A549 treated with AZD2906 at 1 μM for 4 hours (cell line): ENCODE measurements at places on chromosomes 16 and 17. TPM values are rescaled to one million over a fixed set of nuclear protein-coding genes. Genes with fewer than 3 reads are reported as not detected.

Gene NOXO1
- 0.08 to 0.31 TPM (median 0.28 TPM) in 5 replicates for total RNA-seq

Gene ZNF319
- 10.6 to 14.6 TPM (median 13.7 TPM) in 5 replicates for total RNA-seq

Gene VEZF1
- 42.5 to 50.3 TPM (median 47.3 TPM) in 5 replicates for total RNA-seq

Gene SGF29
- total RNA-seq: 22.2 to 23.7 TPM (median 22.4 TPM) in 5 replicates

Gene KCTD19
- total RNA-seq: 0.09 to 0.34 TPM (median 0.19 TPM) in 5 replicates

Gene RASD1
- total RNA-seq: 4.4 to 5.8 TPM (median 4.9 TPM) in 5 replicates

Gene ACSM2B
- not detected in 5 replicates for total RNA-seq

Gene SLC16A13
- 7.0 to 9.5 TPM (median 8.4 TPM) in 5 replicates for total RNA-seq

Gene DUSP3
- total RNA-seq: 55.7 to 61.7 TPM (median 57.9 TPM) in 5 replicates

Gene SCN4A
- 0.02 to 0.13 TPM (median 0.03 TPM) in 5 replicates for total RNA-seq

Gene SPNS2
- 9.9 to 19.0 TPM (median 14.4 TPM) in 5 replicates for total RNA-seq

Gene SLC47A1
- 19.8 to 21.4 TPM (median 20.5 TPM) in 5 replicates for total RNA-seq

Gene DCUN1D3
- total RNA-seq: 7.3 to 8.9 TPM (median 8.4 TPM) in 5 replicates

Gene TMEM92
- total RNA-seq: 14.3 to 19.6 TPM (median 17.0 TPM) in 5 replicates

Gene CA7
- total RNA-seq: 0.05 to 0.06 TPM (median 0.06 TPM) in 3 of 5 replicates, not detected in the others

Gene ABAT
- total RNA-seq: 0.22 to 0.38 TPM (median 0.28 TPM) in 5 replicates

Gene ALOX15
- total RNA-seq: 0.04 to 0.26 TPM (median 0.09 TPM) in 5 replicates

Gene LGALS9B
- total RNA-seq: not detected in 5 replicates

Gene HAGH
- 57.8 to 76.0 TPM (median 74.4 TPM) in 5 replicates for total RNA-seq

Gene NEUROD2
- total RNA-seq: 0.01 to 0.07 TPM (median 0.01 TPM) in 3 of 5 replicates, not detected in the others

Gene USP43
- 3.4 to 4.5 TPM (median 4.1 TPM) in 5 replicates for total RNA-seq

Gene PRR29
- total RNA-seq: 0.44 to 0.74 TPM (median 0.68 TPM) in 5 replicates

Gene GSG1L2
- not detected in 5 replicates for total RNA-seq

Gene SLC6A4
- total RNA-seq: 0.07 to 0.08 TPM (median 0.07 TPM) in 3 of 5 replicates, not detected in the others

Gene HBQ1
- 4.5 to 8.0 TPM (median 7.3 TPM) in 5 replicates for total RNA-seq

Gene BIRC5
- total RNA-seq: 93.1 to 114 TPM (median 97.6 TPM) in 5 replicates

Gene BRIP1
- 3.0 to 5.1 TPM (median 4.0 TPM) in 5 replicates for total RNA-seq

Gene KRTAP4-3
- not detected in 5 replicates for total RNA-seq

Gene CDH15
- 0.14 to 0.33 TPM (median 0.22 TPM) in 5 replicates for total RNA-seq

Gene SERPINF2
- total RNA-seq: 3.2 to 5.2 TPM (median 4.4 TPM) in 5 replicates

Gene CCL22
- 0.05 to 0.07 TPM (median 0.05 TPM) in 4 of 5 replicates, not detected in the other for total RNA-seq

Gene YBX2
- 0.37 to 0.68 TPM (median 0.53 TPM) in 5 replicates for total RNA-seq

Gene CCL7
- total RNA-seq: 0.11 to 0.25 TPM (median 0.22 TPM) in 5 replicates

Gene NUPR1
- 10.8 to 18.9 TPM (median 14.9 TPM) in 5 replicates for total RNA-seq

Gene CCL17
- total RNA-seq: not detected in 5 replicates

Gene KIF19
- 0.02 to 0.05 TPM (median 0.02 TPM) in 3 of 5 replicates, not detected in the others for total RNA-seq

Gene LDHD
- total RNA-seq: 0.29 to 0.98 TPM (median 0.82 TPM) in 5 replicates

Gene FAM20A
- 0.03 to 0.15 TPM (median 0.11 TPM) in 4 of 5 replicates, not detected in the other for total RNA-seq

Gene KRT24
- not detected in 5 replicates for total RNA-seq

Gene MAPK7
- total RNA-seq: 26.4 to 32.9 TPM (median 27.0 TPM) in 5 replicates

Gene PRM3
- not detected in 5 replicates for total RNA-seq

Gene PRR35
- 0.08 to 0.28 TPM (median 0.26 TPM) in 5 replicates for total RNA-seq

Gene SMIM5
- 0.76 to 1.1 TPM (median 1.0 TPM) in 5 replicates for total RNA-seq

Gene APOBR
- total RNA-seq: 0.03 to 0.13 TPM (median 0.05 TPM) in 5 replicates

Gene ATP2A1
- total RNA-seq: 1.3 to 5.2 TPM (median 1.5 TPM) in 5 replicates

Gene TAOK1
- 16.2 to 24.8 TPM (median 22.0 TPM) in 5 replicates for total RNA-seq

Gene ITGA3
- 354 to 383 TPM (median 368 TPM) in 5 replicates for total RNA-seq

Gene SULT1A4
- 23.9 to 36.2 TPM (median 27.9 TPM) in 5 replicates for total RNA-seq
